ENCODE measurements at places on chromosomes 6 and 20.

DNA sequence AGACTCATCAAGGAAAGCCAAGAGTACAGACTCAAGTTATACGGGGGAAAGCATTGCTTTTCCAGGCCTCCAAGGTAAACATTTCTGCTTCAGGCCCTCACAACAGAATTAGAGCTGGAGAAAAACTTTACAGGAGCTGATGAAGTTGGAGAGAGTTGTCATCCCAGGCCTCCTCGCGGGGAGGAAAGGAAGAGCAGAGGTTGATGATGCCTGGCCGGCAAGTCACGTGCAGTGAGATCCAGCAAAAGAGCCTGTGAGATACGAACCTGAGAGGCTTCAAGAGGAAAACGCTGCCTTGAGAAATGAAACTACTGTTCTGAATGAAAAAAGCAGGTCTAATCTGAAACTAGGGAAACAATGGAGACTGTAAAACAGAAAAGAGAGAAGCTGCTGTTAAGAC is 122.9 kb downstream of the FAM120B start:
- no peak for DNase-seq

DNA sequence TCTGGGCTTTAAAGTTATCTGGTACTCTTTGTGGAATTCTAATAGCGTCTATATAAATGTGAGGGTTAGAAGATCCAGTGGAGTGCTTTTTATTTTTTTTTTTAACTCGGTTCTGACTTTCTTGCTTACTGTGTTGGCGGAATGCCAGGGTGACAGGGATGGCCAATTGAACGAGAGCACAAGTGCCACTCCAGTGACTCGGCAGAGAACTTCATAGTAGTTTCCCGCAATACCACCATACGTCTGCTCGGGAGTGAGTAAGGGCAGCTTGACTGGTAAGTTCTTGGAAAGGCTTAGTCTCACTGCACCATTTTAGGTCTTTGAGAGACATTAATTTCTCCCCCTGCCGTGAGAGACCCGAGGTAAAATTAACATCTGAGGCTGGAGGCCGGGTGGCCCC is 49.4 kb upstream of the TULP1 start:
- DNase-seq: no peak

- DNase-seq: no peak
These were observed 1111.4 kb upstream of the CITED2 start for GRCh38 chr6:140485740-140486449.

- no peak for DNase-seq
These were observed 311.0 kb downstream of the CENPW start for GRCh38 chr6:126650931-126651330.

GRCh38 chr6:41199552-41200246 is 1.2 kb downstream of the TREML2 start:
- no peak for DNase-seq

- DNase-seq: no peak
These were observed 42.2 kb downstream of the SUN5 start for GRCh38 chr20:32962053-32962452.

DNA sequence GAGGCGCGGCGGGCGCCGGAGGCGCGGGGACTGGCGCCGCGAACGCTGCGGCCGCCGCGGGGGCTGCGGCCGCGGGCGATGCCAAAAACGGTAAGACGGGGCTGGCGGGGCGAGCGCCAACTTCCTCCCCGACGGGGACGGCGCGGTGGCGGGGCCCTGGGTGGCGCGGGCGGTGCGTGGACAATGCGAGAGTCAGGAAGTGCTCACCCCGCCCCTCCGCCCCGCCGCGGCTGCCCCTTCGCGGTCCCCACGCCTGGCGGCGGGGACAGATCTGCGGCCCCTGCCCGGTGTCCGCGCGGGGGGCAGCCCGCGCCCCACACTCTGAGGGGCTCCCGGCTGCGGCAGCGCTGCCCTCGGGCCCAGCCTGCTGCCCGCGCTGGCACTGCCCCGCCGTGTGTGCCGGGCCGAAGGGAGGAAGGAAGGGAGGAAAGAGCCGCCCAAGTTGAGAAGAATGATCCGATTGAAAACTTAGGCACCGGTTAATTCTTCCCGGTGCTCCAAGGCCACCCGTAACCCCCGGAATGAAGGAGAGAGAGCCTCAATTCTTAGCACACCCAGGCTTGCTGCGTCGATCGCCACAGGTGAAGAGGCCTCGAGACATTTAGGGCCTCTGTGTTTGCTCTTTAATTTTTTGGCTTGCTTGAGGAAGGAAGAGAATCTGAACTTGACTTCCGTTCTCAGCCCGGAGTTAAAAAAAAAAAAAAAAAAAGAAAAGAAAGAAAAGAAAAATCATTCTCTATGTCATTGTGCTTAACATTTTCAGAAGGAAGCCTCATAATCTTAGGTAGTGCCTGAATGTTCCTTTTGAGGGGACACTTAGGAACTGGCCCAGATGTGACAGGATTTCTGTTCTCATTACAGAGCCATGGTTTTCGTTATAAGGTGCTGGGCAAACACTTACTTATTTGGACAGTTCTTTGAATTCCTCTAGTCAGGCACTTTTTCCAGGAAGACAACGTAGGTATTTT is 982 bp downstream of the HECA start:
- no peak for DNase-seq

DNA sequence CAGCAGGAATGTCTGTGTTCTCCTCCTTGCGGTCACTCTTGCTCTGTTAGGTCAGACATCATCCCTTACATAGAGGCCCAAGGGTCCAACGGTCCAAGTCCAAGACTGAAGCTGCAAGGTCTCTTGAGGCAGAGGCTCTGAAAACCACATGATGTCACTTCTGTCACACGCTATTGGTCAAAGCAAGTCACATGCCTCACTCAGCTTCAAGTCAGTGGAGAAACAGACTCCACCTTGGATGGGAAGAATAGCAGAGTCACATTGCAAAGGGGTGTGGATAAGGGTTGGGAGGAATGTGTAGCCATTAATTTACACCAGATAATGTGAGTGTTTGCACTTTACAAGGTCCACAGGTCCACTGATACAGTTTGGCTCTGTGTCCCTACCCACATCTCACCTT is 17.5 kb downstream of the SLC52A3 start:
- DNase-seq: no peak

DNA sequence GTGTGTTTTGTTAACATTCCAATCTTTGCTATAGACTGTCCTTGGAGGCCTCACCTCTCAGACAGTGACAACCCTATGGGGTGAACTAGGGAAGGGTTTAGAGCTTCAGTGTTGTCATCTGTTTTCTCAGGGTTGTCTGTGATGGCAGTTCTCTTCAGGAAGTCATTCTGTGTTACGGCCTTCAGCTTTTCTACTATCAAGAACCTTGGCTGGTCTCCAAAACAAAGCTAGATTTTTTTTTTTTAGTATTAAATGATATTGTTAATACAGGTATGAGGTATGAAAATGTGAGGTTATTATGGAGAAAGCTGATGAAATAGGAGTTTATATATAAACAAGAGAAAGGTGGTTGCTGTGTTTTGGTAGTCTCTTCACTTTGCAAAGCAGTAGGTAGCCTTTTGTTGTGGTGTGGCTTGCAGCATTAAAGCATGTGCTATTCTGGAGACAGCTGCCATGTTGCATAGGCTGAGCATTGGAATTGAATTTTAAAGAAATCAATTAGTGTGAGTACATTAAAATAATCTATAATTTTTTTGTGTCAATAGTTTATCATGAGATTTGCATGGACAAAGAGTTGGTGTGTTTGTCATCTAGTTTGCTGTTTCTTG is 162.6 kb downstream of the CARMIL1 start:
- no peak for DNase-seq

DNA sequence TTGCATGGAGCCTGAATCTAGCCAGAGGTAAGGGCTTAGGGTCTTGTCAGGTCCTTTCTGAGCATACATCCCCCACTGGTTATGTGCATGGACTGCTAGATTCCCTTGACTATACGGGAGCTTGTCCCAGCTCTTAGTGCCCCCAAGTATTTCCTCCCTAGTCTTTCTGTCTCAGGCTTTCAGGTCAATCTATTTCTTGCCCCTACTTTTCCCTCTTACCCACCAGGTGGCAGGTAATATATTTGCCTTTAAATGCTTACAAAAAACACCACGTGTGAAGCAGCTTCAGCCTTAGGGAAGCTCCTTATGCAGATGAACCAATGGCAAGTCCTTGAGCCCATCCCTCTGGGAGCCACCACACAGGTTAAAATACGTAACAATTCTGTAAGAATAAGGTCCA is 454.2 kb downstream of the GRIK2 start:
- DNase-seq: no peak

Data from activated CD4-positive, CD25-positive, alpha-beta regulatory T cell treated with anti-CD3 and anti-CD28 coated beads, Interleukin-2, amount 50 U/mL, for 16 hours (primary cell).